ENCODE measurements at places on chromosomes 2 and 18.

- DNase-seq = no peak
Measured at GRCh38 chr2:85834466-85834865, 54.3 kb downstream of the ST3GAL5 start.

- DNase-seq = no peak
Measured at GRCh38 chr18:76955524-76956170, 133.3 kb downstream of the ZNF236 start.

- no peak for DNase-seq
Measured at GRCh38 chr2:200964498-200964897, 1.0 kb upstream of the ORC2 start.

GRCh38 chr2:9668687-9669345 lies 38.0 kb upstream of the YWHAQ start:
- no peak for DNase-seq

DNA sequence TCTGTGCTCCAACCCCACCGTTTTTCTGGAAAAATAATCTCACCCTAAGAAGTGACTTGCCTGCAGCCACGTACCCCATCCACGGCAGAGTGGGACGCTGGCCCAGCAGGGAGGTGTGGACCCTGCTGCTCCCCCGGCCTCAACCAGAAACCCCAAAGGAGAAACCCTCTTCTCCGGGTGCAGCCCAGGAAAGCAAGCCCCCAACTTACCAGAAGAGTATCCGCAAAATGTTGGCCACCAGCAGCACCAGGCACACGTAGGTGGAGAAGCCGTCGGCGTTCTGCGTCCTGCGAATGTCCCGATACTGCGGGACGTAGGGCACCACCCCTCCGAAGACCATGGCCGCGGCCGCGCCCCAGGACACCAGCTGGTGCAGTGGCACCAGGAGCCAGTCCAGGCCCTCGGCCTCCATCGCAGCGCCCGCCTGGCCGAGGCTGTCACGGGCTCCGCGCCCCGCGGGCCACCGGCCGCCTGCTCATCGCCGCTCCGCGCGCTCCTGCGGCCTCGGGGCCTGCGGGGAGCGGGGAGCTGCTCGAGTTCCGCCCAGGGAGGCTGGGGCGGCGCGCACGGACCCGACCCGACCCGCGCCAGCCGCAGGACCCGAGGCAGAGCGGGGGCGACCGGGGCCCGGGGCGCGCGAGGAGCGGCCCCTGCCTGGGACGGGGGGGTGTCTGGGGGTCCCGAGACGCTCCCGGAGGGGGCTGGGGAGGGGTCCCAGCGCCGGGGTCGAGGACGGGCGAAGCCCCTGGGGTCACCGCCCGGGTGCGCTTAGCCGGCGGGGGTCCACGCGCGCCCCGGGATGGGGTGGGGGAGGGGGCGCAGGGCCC lies 725 bp downstream of the SLC66A2 start:
- DNase-seq = no peak

- DNase-seq = no peak
Measured at GRCh38 chr18:23998820-23999219, 15.7 kb upstream of the TTC39C start.

GRCh38 chr2:99971326-99971900 lies 171.0 kb downstream of the AFF3 start:
- DNase-seq = no peak

DNA sequence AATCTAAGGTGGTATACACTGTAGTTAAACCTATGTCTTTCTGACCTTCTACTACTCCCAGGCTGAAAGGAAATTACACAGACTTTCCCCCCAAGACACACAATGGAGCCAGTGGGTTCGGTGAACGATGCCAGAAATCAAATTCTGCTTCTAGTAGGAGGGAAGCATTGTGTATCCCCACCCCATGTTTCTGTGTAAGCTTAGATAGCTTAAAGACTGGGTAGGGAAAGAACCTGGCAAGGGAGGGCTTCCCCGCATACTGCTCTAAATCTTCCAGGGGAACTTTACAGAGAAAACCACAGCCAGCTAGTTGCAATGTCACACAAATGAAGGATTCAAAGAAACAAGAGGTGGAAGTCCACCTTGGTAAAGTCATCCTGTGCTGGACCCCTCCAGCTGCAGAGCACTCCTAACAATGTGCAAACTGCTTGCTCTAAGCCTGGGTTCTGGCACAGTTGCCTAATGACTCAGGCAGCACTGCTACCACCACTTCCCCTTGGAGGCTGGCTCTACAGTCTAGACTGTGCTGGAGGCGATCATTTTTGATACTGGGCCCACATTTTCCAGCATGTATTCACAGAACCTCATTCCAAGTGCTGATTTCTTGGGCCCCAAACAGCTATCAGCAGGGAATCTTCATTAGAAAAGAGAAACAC lies 47.5 kb downstream of the TRIB2 start:
- DNase-seq = no peak

- no peak for DNase-seq
Measured at GRCh38 chr2:56449002-56449431, 265.2 kb downstream of the CCDC85A start.

GRCh38 chr18:51660188-51660715 lies 462.8 kb upstream of the MEX3C start:
- DNase-seq = no peak

GRCh38 chr18:61448316-61448715 lies 115.1 kb downstream of the CDH20 start:
- no peak for DNase-seq

DNA sequence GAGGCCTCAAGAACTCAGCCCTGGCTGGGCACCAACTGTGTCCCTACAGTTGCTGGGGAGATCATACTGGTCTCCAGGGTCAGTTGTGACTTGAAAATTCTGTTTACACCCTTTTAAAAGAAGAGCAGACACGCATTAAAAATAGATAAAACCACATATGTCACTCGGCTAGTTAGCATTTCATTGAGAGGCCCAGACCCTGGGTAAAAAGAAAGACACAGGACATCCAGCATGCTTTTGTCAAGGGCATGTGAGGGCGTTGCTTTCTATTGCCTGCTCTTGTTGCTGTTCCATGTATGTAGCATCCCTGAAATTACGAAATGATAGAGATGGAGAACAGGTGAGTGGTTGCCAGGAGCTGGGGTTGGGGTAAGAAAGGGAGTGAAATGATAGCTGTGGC lies 94.3 kb downstream of the SEPTIN10 start:
- no peak for DNase-seq

GRCh38 chr2:38540580-38541286 lies 62.0 kb downstream of the HNRNPLL start:
- no peak for DNase-seq

GRCh38 chr2:226725126-226725860 lies 74.3 kb downstream of the IRS1 start:
- DNase-seq = no peak

Measured in activated CD8-positive, alpha-beta memory T cell treated with anti-CD3 and anti-CD28 coated beads for 48 hours (primary cell).